ENCODE measurements at places on chromosomes 3 and 15. TPM values are rescaled to one million over a fixed set of nuclear protein-coding genes. Genes with fewer than 3 reads are reported as not detected.

- H3K4me3 ChIP-seq = no peak overlapping the region
- H3K36me3 ChIP-seq = no peaks in the 10 kb centered on the region
- no peaks in the 10 kb centered on the region for H3K4me1 ChIP-seq
- no peaks in the 10 kb centered on the region for H3K27me3 ChIP-seq
Observed at GRCh38 chr15:94080416-94080815, 150.9 kb upstream of the MCTP2 start.

DNA sequence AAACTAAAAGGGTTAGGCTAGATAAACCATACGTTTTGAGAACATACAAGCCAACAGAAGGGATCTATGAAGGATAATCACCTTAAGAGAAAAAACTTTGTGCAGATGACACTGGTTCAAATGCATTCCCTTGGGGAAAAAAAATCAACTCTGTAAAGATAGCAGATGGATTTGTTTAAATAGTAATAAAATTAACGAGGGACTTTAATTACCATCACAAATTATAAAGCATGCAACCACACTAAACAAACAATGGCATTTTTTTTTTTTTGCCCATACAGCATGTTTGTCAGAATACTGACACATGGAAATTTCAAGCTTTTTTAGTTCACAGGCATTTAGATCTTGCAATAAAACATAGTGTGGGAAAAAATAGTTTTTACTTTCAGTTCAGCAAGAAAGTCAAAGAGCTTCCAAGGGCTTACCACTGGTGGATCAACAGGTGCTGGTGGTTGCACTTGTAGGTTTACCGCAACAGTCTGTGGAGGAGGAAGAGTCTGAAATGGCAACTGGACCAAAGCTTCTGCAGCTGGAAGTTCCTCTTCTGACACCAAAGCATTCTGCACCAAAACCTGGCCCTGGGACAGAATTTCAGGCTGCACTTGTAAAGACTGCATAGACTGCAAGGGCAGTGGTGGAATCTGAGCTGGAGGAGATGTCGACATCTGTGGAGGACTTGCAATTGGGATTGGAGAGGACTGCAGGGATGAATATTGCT lies 53.1 kb downstream of the PHC3 start:
- H3K27me3 ChIP-seq = no peaks in the 10 kb centered on the region
- H3K36me3 ChIP-seq = peaks cover 61% of the 10 kb centered on the region
- no peaks in the 10 kb centered on the region for H3K4me1 ChIP-seq
- no peak for DNase-seq
- H3K27ac ChIP-seq = no peak overlapping the region
- H3K4me3 ChIP-seq = no peak overlapping the region

DNA sequence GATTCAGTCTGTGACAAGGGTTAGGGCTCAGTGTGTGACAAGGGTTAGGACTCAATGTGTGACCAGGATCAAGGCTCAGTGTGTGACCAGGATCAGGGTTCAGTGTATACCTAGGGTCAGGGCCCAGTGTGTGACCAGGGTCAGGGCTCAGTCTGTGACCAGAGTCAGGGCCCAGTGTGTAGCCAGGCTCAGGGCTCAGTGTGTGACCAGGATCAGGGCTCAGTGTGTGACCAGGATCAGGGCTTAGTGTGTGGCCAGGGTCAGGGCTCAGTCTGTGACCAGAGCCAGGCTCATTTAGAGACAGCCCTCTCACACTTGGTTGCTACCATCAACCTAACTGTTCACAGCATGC lies 24.2 kb downstream of the LOXL1 start:
- H3K4me3 ChIP-seq = no peak overlapping the region
- peak overlapping the region; percentile 80 for H3K27ac ChIP-seq
- H3K27me3 ChIP-seq = peaks cover under 1% of the 10 kb centered on the region
- peak; percentile 48 for DNase-seq
- H3K4me1 ChIP-seq = peaks cover 15% of the 10 kb centered on the region
- H3K36me3 ChIP-seq = no peaks in the 10 kb centered on the region

DNA sequence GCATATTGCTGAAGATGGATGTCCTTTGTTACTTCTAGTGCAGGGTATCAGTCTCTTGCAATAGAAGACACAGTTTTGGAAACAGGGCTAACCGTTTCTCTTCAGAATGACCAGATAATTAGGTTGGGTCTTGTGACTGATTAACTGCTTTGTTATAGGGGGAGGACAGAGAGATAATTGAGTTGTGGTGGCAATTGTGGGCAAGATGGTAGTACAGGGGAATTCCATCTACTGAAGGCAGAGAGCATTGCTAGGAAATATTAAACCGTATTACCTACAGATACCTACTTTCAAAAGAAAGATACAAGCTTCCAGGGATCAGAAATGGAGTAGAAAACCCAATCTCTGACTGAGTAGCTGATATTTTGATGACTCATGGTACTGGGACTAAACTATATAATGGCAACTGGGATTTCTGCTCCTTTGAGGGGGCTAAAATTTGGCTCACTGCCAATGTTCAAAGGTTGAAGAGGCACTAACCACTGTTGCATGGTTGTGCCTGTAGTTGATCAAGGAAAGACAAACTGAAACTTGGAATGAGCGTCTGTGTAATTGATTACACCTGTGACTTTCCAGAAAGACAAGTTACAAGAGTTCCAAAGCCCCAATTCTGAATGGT lies 4.2 kb downstream of the PRR23B start:
- no peaks in the 10 kb centered on the region for H3K4me1 ChIP-seq
- no peak overlapping the region for H3K4me3 ChIP-seq
- no peaks in the 10 kb centered on the region for H3K27me3 ChIP-seq
- no peak for DNase-seq
- H3K27ac ChIP-seq = no peak overlapping the region
- no peaks in the 10 kb centered on the region for H3K36me3 ChIP-seq

GRCh38 chr15:43922021-43922420 lies 95.2 kb downstream of the WDR76 start:
- H3K36me3 ChIP-seq = no peaks in the 10 kb centered on the region
- no peaks in the 10 kb centered on the region for H3K4me1 ChIP-seq
- H3K27ac ChIP-seq = no peak overlapping the region
- no peak overlapping the region for H3K4me3 ChIP-seq

GRCh38 chr3:16600780-16601536 lies 4.3 kb downstream of the DAZL start:
- H3K27me3 ChIP-seq = no peaks in the 10 kb centered on the region
- peak overlapping the region; percentile 19 for H3K4me3 ChIP-seq
- peaks cover 4% of the 10 kb centered on the region for H3K4me1 ChIP-seq
- no peaks in the 10 kb centered on the region for H3K36me3 ChIP-seq
- DNase-seq = peak; percentile 88
- H3K27ac ChIP-seq = no peak overlapping the region

DNA sequence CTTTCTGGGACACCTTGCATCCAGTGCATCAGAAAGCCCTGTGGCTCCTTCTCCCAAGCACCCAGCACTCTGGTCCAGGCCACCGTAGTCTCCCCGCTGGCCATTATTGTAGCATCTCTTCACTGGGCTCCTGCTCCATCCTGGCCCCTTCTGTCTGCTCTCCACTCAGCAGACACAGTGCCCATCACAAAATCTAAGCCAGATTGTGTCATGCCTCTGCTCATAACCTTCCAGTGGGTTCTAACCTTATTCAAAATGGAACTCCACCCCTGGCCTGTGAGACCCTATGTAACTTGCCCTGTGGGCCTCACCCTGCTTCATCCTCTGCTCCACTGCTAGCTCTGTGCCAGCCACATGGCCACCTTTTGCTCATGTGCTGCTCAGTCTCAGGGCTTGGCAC lies 31.7 kb upstream of the PRR23E start:
- H3K36me3 ChIP-seq = no peaks in the 10 kb centered on the region
- DNase-seq = no peak
- H3K27me3 ChIP-seq = peaks cover 16% of the 10 kb centered on the region

- H3K27me3 ChIP-seq = no peaks in the 10 kb centered on the region
- peaks cover 16% of the 10 kb centered on the region for H3K4me1 ChIP-seq
- H3K4me3 ChIP-seq = no peak overlapping the region
- H3K27ac ChIP-seq = no peak overlapping the region
- H3K36me3 ChIP-seq = peaks cover 25% of the 10 kb centered on the region
Observed at GRCh38 chr15:93041159-93041547, 47.9 kb downstream of the RGMA start.

DNA sequence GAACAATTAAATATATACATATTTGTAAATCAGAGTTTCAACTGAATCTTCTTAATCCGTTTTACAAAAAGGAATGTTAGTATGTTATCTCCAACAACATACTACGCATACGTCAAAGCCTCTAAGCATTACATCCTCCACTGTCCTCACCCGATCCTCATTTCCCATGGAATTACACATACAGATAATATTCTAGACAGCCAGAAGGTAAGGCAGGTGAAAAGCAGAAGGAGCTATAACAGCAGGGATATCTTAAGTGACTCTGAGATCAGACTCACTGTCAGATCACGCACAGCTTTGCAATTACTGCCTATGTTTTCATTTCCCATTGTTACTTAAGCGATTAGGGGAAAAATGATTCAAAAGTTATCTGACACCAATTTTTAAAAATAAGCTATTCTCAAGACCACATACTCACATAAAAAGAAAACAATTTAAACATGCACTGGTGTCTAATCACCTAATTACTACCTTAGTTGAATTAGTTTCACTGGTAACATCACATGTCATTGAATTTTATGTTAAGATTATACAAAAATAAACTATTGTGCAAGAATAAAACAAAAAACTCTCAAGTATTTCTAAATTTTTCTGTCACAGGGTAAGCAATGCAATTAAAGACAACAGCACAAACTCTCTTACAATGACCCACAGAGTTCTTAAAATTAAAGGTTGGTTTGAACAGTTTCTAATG lies 92.8 kb downstream of the TBL1XR1 start:
- H3K27ac ChIP-seq = no peak overlapping the region
- H3K36me3 ChIP-seq = no peaks in the 10 kb centered on the region
- H3K4me3 ChIP-seq = no peak overlapping the region

DNA sequence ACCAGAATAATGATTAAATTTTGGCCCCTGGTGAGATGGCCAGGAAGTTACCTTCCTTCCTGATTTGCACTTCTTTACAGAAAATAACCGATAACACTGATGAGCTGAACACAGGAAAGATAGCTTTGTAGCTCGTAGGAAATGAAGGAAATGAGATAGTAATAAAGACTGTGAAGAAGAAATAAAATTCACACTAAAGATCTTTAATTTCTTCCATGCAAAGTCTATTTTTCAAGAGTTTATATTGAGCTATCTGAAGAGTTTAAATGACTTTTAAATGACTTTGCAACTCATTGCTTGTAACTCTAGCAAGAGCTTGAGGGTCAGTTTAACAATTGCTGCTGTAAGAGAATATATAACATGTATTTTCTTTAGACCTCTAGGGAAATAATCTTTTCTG lies 543.0 kb downstream of the UNC13C start:
- H3K27ac ChIP-seq = no peak overlapping the region
- H3K4me1 ChIP-seq = no peaks in the 10 kb centered on the region
- H3K36me3 ChIP-seq = no peaks in the 10 kb centered on the region
- H3K27me3 ChIP-seq = no peaks in the 10 kb centered on the region

GRCh38 chr3:174640932-174641331 lies 218.2 kb upstream of the NAALADL2 start:
- no peaks in the 10 kb centered on the region for H3K4me1 ChIP-seq
- H3K4me3 ChIP-seq = no peak overlapping the region
- no peaks in the 10 kb centered on the region for H3K27me3 ChIP-seq
- no peaks in the 10 kb centered on the region for H3K36me3 ChIP-seq
- DNase-seq = peak; percentile 34

GRCh38 chr3:9673082-9673481 lies 23.8 kb downstream of the MTMR14 start:
- peaks cover 12% of the 10 kb centered on the region for H3K4me1 ChIP-seq
- DNase-seq = no peak
- H3K4me3 ChIP-seq = no peak overlapping the region
- peaks cover 96% of the 10 kb centered on the region for H3K36me3 ChIP-seq
- no peaks in the 10 kb centered on the region for H3K27me3 ChIP-seq
- no peak overlapping the region for H3K27ac ChIP-seq

- no peak overlapping the region for H3K27ac ChIP-seq
- no peak for DNase-seq
- no peaks in the 10 kb centered on the region for H3K27me3 ChIP-seq
- H3K4me3 ChIP-seq = no peak overlapping the region
- no peaks in the 10 kb centered on the region for H3K4me1 ChIP-seq
Observed at GRCh38 chr3:151400341-151400740, 15.8 kb upstream of the P2RY12 start.

GRCh38 chr3:111751961-111752360 lies 107.1 kb upstream of the PHLDB2 start:
- H3K27ac ChIP-seq = no peak overlapping the region
- no peaks in the 10 kb centered on the region for H3K27me3 ChIP-seq
- no peak overlapping the region for H3K4me3 ChIP-seq
- DNase-seq = no peak

GRCh38 chr3:115836944-115837343 lies 213.6 kb downstream of the GAP43 start:
- H3K4me1 ChIP-seq = no peaks in the 10 kb centered on the region
- H3K4me3 ChIP-seq = no peak overlapping the region
- H3K27ac ChIP-seq = no peak overlapping the region
- no peak for DNase-seq
- no peaks in the 10 kb centered on the region for H3K27me3 ChIP-seq
- no peaks in the 10 kb centered on the region for H3K36me3 ChIP-seq

- no peaks in the 10 kb centered on the region for H3K36me3 ChIP-seq
- no peak for DNase-seq
- no peak overlapping the region for H3K27ac ChIP-seq
- no peaks in the 10 kb centered on the region for H3K4me1 ChIP-seq
Observed at GRCh38 chr3:71987828-71988227, 202.9 kb upstream of the PROK2 start.

GRCh38 chr15:64635499-64636495 lies 139.6 kb downstream of the RBPMS2 start:
- H3K27ac ChIP-seq = peak overlapping the region; percentile 43
- DNase-seq = no peak
- no peaks in the 10 kb centered on the region for H3K27me3 ChIP-seq
- H3K36me3 ChIP-seq = no peaks in the 10 kb centered on the region
- H3K4me1 ChIP-seq = peaks cover 22% of the 10 kb centered on the region

DNA sequence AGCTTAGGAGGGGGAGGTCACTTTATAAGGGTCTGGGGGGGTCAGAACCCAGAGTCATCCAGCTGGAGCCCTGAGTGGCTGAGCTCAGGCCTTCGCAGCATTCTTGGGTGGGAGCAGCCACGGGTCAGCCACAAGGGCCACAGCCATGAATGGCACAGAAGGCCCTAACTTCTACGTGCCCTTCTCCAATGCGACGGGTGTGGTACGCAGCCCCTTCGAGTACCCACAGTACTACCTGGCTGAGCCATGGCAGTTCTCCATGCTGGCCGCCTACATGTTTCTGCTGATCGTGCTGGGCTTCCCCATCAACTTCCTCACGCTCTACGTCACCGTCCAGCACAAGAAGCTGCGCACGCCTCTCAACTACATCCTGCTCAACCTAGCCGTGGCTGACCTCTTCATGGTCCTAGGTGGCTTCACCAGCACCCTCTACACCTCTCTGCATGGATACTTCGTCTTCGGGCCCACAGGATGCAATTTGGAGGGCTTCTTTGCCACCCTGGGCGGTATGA lies at the start of gene RHO:
Gene RHO (plus strand): TSS at position 51 of the 512 bp plus-strand sequence. CDS start 95 bp downstream, at position 146.
- H3K36me3 ChIP-seq = no peaks in the 10 kb centered on the region
- H3K4me1 ChIP-seq = peaks cover 3% of the 10 kb centered on the region
- no peak within 1 kb of the TSS for H3K27ac ChIP-seq
- H3K27me3 ChIP-seq = no peaks in the 10 kb centered on the region

- H3K27ac ChIP-seq = peak overlapping the region; percentile 28
- H3K4me3 ChIP-seq = no peak overlapping the region
- no peak for DNase-seq
- peaks cover 12% of the 10 kb centered on the region for H3K4me1 ChIP-seq
- no peaks in the 10 kb centered on the region for H3K27me3 ChIP-seq
- H3K36me3 ChIP-seq = no peaks in the 10 kb centered on the region
Observed at GRCh38 chr3:187974871-187975271, 179.1 kb upstream of the LPP start.

The LNP1 gene
- 3.2 TPM for total RNA-seq

The HMG20A gene
- total RNA-seq = 29.6 TPM

The CTXND1 gene
- total RNA-seq = not detected

The IREB2 gene
- 29.2 TPM for total RNA-seq

The INSYN1 gene
- 4.8 TPM for total RNA-seq

The SLC22A13 gene
- total RNA-seq = 0.20 TPM

The SYNPR gene
- total RNA-seq = not detected

The TRPM1 gene
- total RNA-seq = not detected

The HTD2 gene
- total RNA-seq = 17.9 TPM

All from psoas muscle (tissue), 8 donors.